Activated CD4-positive, alpha-beta memory T cell treated with anti-CD3 and anti-CD28 coated beads for 36 hours (primary cell): ENCODE measurements at places on chromosomes 12 and 14.
A peak's percentile ranks its signal among the peaks of the same experiment; 100 is the strongest.

DNA sequence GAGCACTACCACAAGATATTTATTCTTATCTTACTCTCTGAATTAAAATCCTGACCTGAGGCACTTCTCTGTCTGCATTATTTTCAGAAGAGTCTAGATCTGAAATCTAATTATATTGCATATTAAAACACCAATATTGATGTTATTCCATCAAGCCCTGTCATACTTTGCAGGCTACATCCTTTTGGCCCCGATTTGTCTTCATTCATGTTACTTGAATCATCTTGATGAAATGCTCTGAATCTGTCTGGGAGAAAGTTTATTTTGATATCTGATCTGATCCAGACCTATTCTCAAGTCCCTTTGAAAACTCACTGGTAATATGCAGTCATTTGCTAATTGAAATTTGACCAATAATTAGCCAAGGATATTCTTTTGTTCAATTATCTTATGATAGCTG, 79.9 kb downstream of the BBS10 start:
- H3K27ac ChIP-seq = no peak overlapping the region
- no peak overlapping the region for H3K4me3 ChIP-seq
- no peak for DNase-seq
- no peaks in the 10 kb centered on the region for H3K36me3 ChIP-seq

DNA sequence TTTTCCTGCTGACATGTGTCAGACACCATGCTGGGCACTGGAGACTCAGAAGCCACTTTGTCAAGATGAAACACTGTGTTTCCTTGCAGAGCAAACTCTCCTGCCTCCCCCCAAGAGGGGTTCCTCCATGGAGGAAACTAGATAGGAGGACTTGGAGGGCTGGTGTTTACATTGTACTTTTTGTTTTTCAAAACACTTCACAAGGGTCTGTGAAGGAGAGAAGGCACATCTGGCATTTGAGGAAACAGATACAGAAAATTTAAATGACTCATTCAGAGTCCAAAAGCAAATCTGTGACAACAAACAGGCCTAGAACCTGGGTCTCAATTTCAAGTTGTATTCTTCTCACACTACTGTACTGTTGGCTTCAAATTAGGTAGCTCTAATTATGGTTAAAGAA, 6.7 kb upstream of the CDKL1 start:
- H3K27me3 ChIP-seq = no peaks in the 10 kb centered on the region
- H3K27ac ChIP-seq = no peak overlapping the region
- no peak overlapping the region for H3K4me3 ChIP-seq
- DNase-seq = no peak
- peaks cover 4% of the 10 kb centered on the region for H3K4me1 ChIP-seq
- H3K36me3 ChIP-seq = no peaks in the 10 kb centered on the region

GRCh38 chr12:83220774-83221173, 534.1 kb downstream of the TMTC2 start:
- H3K4me3 ChIP-seq = no peak overlapping the region
- H3K27me3 ChIP-seq = no peaks in the 10 kb centered on the region
- no peak overlapping the region for H3K27ac ChIP-seq

- H3K4me1 ChIP-seq = no peaks in the 10 kb centered on the region
- H3K27me3 ChIP-seq = peaks cover 1% of the 10 kb centered on the region
- DNase-seq = no peak
- no peak overlapping the region for H3K27ac ChIP-seq
- H3K36me3 ChIP-seq = no peaks in the 10 kb centered on the region
Observed at GRCh38 chr12:5511644-5512600, 80.0 kb downstream of the NTF3 start.

DNA sequence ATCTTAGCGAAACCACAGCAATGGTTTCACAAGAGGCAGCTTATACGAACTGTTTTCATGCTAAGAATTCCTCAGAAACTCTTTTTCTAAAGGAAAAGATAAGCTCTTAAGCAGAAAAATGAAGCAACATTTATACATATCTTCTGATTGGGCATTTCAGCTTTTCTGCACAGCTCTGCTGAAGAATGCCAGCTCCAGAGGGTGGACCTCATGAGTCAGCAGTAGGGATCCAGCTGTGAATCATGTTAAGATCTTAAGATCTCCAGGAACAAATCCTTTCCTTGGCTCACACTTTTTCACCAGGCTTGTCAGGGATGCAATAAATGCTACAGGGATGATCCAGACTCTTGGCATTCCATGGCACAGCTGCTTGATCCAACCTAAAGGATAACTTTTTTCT, 477.1 kb upstream of the CCDC196 start:
- peaks cover 6% of the 10 kb centered on the region for H3K4me1 ChIP-seq
- no peaks in the 10 kb centered on the region for H3K36me3 ChIP-seq
- H3K27me3 ChIP-seq = peaks cover 3% of the 10 kb centered on the region
- no peak for DNase-seq
- no peak overlapping the region for H3K4me3 ChIP-seq
- no peak overlapping the region for H3K27ac ChIP-seq

DNA sequence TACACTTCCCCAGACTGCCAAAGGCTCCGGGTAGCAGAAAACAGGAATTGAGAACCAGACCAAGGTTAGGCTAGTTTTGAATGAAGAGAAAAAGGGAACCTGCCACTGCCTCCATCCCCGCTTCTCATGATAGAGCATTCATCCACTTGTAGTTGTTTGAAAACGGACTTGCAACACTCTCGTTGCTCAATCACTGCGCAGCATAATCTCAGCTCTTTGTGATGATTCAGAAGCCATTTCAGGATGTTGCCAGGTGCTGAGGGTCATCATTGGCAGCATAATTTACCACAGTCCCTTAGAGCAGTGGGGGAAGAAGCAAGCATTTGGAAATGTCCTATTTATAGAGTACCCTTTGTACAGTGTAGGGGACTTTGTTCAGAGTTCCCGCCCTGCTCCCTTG, 25.6 kb downstream of the KCNK13 start:
- H3K4me3 ChIP-seq = no peak overlapping the region
- no peaks in the 10 kb centered on the region for H3K36me3 ChIP-seq
- DNase-seq = no peak
- peaks cover 22% of the 10 kb centered on the region for H3K27me3 ChIP-seq
- no peak overlapping the region for H3K27ac ChIP-seq

GRCh38 chr14:90499121-90499520, 102.3 kb downstream of the CALM1 start:
- peaks cover 4% of the 10 kb centered on the region for H3K4me1 ChIP-seq
- no peak overlapping the region for H3K27ac ChIP-seq
- DNase-seq = no peak
- no peak overlapping the region for H3K4me3 ChIP-seq

GRCh38 chr14:91257328-91258010, 13.0 kb upstream of the GPR68 start:
- H3K27ac ChIP-seq = peak overlapping the region; percentile 69
- peaks cover 70% of the 10 kb centered on the region for H3K4me1 ChIP-seq
- H3K36me3 ChIP-seq = peaks cover 2% of the 10 kb centered on the region
- DNase-seq = peak; percentile 43
- no peaks in the 10 kb centered on the region for H3K27me3 ChIP-seq
- no peak overlapping the region for H3K4me3 ChIP-seq

DNA sequence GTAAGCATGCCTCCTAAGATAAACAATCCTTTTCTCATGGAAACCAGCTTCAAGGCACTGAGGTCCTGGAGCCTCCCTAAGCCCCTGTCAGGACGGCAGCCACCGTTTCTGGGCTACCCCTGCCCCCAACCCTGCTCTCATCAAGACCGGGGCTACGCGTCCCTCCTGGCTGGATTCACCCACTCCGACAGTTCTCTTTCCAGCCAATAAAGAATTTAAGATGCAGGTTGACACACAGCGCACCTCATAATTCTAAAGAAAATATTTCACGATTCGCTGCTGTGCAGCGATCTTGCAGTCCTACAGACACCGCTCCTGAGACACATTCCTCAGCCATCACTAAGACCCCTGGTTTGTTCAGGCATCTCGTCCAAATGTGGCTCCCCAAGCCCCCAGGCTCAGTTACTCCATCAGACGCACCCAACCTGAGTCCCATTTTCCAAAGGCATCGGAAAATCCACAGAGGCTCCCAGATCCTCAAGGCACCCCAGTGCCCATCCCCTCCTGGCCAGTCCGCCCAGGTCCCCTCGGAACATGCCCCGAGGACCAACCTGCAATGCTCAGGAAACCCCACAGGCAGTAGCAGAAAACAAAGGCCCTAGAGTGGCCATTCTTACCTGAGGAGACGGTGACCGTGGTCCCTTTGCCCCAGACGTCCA, 336.3 kb downstream of the TMEM121 start:
- no peaks in the 10 kb centered on the region for H3K36me3 ChIP-seq
- no peak overlapping the region for H3K4me3 ChIP-seq
- H3K27ac ChIP-seq = peak overlapping the region; percentile 44
- H3K4me1 ChIP-seq = peaks cover 39% of the 10 kb centered on the region

GRCh38 chr12:12392413-12392812, 35.5 kb downstream of the BORCS5 start:
- no peak for DNase-seq
- H3K27me3 ChIP-seq = no peaks in the 10 kb centered on the region
- peaks cover 35% of the 10 kb centered on the region for H3K4me1 ChIP-seq
- H3K36me3 ChIP-seq = peaks cover 27% of the 10 kb centered on the region
